T-cell (primary cell): ENCODE measurements at places on chromosomes 13 and 19.

- DNase-seq: no peak
Measured at GRCh38 chr19:32233091-32233490, 112.3 kb upstream of the ZNF507 start.

GRCh38 chr13:31274390-31274789 is 74.6 kb downstream of the B3GLCT start:
- no peak for DNase-seq

- no peak for DNase-seq
Measured at GRCh38 chr13:41835871-41836270, 125.0 kb downstream of the VWA8 start.

GRCh38 chr13:101846249-101846648 is 393.8 kb downstream of the ITGBL1 start:
- no peak for DNase-seq

DNA sequence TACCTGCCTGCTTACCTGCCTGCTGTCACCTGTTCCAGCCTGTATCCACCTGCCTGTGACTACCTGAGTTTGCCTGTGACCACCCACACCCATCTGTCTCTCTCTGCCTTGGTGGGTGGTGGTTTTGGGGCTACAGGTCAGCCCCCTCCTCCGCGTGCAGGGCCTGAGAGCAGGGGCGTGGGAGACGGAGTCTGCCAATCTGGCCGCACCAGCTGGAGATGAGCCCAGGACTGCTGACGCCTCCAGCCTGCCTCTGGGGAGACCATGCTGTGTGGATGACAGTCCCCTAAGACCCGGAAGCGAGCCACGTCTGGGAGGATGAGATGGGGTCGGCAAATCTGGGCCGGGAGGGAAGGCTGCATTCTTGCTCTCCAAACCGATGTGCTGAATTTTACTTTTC is 15.9 kb upstream of the KCTD15 start:
- DNase-seq: no peak

- DNase-seq: no peak
Measured at GRCh38 chr13:112068540-112069060, 1.7 kb downstream of the SOX1 start.

GRCh38 chr19:6103217-6103644 is 7.1 kb downstream of the RFX2 start:
- DNase-seq: no peak

- no peak for DNase-seq
Measured at GRCh38 chr13:90084684-90085290, 1262.7 kb upstream of the MIR17HG start.
